Activated CD4-positive, alpha-beta memory T cell treated with anti-CD3 and anti-CD28 coated beads, Interleukin-2, amount 10 ng/mL, durations not matched to agents 7 days and 5 days (primary cell): ENCODE measurements at places on chromosomes 16 and 17. TPM values are rescaled to one million over a fixed set of nuclear protein-coding genes. Genes with fewer than 3 reads are reported as not detected.
A peak's percentile ranks its signal among the peaks of the same experiment; 100 is the strongest.

DNA sequence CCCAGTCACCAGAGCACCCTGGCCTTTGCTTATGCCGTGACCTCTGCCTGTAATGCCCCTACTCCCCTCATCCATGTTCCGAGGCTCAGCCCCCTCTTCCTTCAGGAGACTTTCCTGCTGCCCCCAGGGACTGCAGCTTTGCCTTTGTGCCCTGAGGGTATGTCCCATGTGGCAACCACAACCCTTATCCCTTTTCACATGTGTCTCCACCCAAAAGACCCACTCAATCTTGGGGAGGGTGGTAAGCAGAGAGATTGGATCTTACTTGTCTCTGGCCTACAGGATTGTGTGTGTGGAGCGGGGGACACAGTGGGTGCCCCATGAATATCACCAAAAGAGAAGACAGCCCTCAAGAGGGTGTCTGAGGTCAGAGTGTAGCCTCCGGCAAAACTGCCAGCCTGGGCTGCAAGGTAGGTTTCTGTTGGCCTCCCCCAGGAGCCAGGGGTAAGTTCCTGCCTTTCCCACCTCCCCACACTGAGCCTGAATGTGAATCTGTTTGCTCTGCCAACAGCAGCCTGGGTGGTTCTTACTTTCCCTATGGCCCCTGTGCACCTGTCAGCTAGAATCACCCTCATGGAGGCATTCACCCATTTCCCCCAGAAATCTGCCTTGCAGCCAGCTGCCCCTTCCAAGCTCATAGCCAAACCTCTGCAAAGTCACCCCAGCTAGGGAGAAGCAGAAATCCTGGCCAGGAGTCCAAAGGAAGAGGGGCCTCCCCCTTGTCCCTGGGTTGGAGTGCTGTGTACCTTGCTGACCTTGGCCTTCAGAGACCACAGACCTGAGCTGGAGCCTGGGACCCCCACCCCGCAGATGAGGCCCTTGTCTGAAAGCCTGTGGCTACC, 11.5 kb upstream of the C17orf113 start:
- H3K36me3 ChIP-seq: no peaks in the 10 kb centered on the region
- H3K4me3 ChIP-seq: no peak overlapping the region
- peaks cover 2% of the 10 kb centered on the region for H3K27me3 ChIP-seq

DNA sequence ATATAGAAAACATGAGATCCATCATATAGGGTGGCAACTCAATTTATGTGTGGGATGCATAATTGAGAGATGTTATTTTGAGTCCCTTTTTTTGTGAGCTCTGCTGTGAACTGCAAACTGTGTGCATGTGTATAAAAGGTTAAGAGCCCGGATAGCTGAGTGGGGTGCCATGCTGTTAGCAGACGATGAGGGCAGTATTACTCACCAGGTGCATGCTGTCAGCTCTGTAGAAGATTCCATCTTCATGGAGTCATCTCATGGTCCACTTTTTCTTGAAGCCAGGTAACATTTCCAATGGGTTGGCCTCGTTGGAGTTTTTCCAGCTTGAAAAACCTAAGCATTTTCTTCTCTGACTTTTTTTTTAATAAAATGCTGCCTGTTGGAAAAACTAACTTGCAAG, 43.0 kb upstream of the RHBDL3 start:
- H3K27ac ChIP-seq: no peak overlapping the region
- H3K27me3 ChIP-seq: no peaks in the 10 kb centered on the region
- H3K4me1 ChIP-seq: peaks cover 32% of the 10 kb centered on the region
- no peak for DNase-seq
- H3K36me3 ChIP-seq: peaks cover 15% of the 10 kb centered on the region

GRCh38 chr17:74514632-74515334, 16.5 kb downstream of the CD300LB start:
- peak overlapping the region; percentile 96 for H3K27ac ChIP-seq
- peaks cover 22% of the 10 kb centered on the region for H3K27me3 ChIP-seq
- DNase-seq: no peak
- H3K36me3 ChIP-seq: peaks cover 13% of the 10 kb centered on the region
- peak overlapping the region; percentile 66 for H3K4me3 ChIP-seq
- H3K4me1 ChIP-seq: peaks cover 10% of the 10 kb centered on the region

DNA sequence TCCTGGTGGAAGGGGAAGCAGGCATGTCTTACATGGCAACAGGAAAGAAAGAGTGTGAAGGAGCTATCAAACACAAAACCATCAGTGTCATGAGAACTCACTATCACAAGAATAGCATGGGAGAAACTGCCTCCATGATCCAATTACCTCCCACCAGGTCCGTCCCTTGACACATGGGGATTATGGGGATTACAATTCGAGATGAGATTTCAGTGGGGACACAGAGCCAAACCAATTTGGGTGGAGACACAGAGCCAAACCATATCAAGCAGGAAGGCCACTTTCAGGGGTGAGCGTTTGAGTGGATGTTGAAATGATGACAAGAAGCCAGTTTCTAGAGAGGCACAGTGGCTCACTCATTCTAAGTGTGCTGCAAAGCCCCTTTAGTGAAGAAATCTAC, 143.8 kb downstream of the CPPED1 start:
- H3K4me1 ChIP-seq: no peaks in the 10 kb centered on the region
- no peak overlapping the region for H3K27ac ChIP-seq
- H3K4me3 ChIP-seq: no peak overlapping the region
- H3K27me3 ChIP-seq: no peaks in the 10 kb centered on the region
- no peak for DNase-seq

GRCh38 chr17:44607836-44608690, 48.2 kb upstream of the MEIOC start:
- H3K27ac ChIP-seq: no peak overlapping the region
- H3K4me3 ChIP-seq: no peak overlapping the region
- no peaks in the 10 kb centered on the region for H3K4me1 ChIP-seq
- no peak for DNase-seq

The MAF gene
- 279 TPM for total RNA-seq

DNA sequence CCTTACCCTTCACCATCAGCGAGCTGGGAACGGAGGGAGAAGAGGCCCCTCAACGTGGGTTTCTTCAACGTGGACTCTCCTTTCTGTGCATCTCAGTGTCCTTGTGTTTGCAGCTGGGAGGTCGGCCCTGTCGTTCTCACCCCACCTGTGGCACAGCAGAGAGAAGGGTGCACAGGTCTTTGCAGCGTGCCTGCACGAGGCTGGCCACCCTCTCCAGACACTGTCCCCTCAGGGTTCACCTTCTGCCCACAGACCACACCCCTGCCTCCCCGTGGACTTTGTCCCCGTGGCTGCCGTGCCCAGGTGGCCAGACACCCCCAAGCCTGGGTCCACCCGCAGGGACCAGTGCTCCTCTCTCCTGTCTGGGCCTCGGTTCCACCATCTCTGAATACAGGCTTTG, 7.3 kb upstream of the WDR45B start:
- H3K4me1 ChIP-seq: no peaks in the 10 kb centered on the region
- H3K27me3 ChIP-seq: no peaks in the 10 kb centered on the region
- H3K4me3 ChIP-seq: no peak overlapping the region
- H3K27ac ChIP-seq: no peak overlapping the region
- no peaks in the 10 kb centered on the region for H3K36me3 ChIP-seq

DNA sequence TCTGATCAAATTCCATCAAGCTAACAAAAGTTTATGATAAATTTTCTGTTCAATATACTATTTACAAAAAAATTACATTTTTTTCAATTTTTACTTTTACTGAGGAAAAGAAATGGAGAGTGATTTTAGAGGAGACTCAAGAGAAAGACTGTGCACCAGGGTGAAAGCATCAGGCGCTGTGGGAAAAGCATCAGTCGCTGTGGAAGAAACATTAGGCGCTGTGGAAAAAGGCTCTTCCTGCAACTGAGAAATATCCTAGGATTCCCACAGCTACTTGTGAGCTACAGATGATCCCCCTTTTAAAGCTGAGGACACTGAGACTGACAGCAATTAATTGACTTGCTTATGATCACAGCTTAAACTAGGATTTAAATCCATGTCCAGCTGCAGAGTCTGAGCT, 4.9 kb downstream of the ANKFY1 start:
- no peak overlapping the region for H3K27ac ChIP-seq
- no peak overlapping the region for H3K4me3 ChIP-seq
- peaks cover 47% of the 10 kb centered on the region for H3K4me1 ChIP-seq
- no peaks in the 10 kb centered on the region for H3K27me3 ChIP-seq

The GNPTG gene
- total RNA-seq: 33.4 TPM

DNA sequence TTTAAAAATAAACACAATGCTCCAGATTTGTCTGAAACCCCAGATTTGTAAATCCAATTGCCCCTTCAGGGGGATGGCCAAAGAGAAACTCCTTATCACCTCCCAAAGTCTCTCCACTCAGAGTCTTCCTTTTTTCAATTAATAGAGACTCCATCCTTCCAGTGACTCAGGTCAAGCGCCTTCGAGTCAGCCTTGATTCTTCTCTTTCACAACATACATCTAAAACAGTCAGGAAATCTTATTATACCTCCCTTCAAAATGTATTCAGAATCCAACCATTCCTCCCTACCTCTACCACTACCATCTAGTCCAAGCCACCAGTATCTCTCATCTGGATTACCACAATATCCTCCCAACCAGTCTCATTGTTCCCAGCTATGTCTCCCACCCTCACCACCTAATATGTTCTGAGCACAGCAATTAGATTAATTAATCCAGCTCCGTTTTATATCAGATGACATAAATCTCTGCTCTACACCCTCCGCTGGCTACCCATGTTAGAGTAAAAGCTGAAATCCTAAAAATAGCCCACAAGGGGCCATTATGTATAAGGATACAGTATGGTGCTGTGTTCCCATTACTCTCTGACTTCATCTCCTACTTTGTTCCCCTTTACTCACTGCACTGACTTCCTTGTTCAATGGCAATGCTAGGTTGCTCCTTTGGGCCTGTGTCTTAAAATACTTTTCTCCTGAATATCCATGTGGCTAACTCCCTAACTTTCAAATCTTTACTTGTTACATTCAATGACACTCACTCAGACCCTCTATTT, 11.8 kb downstream of the SIAH1 start:
- H3K4me3 ChIP-seq: no peak overlapping the region
- no peaks in the 10 kb centered on the region for H3K36me3 ChIP-seq
- H3K27me3 ChIP-seq: no peaks in the 10 kb centered on the region
- DNase-seq: no peak

The CES1 gene
- total RNA-seq: 3.4 TPM

The ZNF750 gene
- total RNA-seq: not detected

- no peaks in the 10 kb centered on the region for H3K36me3 ChIP-seq
- no peak overlapping the region for H3K4me3 ChIP-seq
- H3K4me1 ChIP-seq: peaks cover 8% of the 10 kb centered on the region
- H3K27ac ChIP-seq: no peak overlapping the region
- peak; percentile 32 for DNase-seq
- H3K27me3 ChIP-seq: peaks cover 12% of the 10 kb centered on the region
Measured at GRCh38 chr17:80981062-80981902, 10.4 kb upstream of the CHMP6 start.

- H3K4me1 ChIP-seq: no peaks in the 10 kb centered on the region
- H3K27ac ChIP-seq: no peak overlapping the region
- no peak overlapping the region for H3K4me3 ChIP-seq
- no peak for DNase-seq
- H3K27me3 ChIP-seq: peaks cover 2% of the 10 kb centered on the region
Measured at GRCh38 chr16:17696616-17697015, 225.9 kb upstream of the XYLT1 start.

DNA sequence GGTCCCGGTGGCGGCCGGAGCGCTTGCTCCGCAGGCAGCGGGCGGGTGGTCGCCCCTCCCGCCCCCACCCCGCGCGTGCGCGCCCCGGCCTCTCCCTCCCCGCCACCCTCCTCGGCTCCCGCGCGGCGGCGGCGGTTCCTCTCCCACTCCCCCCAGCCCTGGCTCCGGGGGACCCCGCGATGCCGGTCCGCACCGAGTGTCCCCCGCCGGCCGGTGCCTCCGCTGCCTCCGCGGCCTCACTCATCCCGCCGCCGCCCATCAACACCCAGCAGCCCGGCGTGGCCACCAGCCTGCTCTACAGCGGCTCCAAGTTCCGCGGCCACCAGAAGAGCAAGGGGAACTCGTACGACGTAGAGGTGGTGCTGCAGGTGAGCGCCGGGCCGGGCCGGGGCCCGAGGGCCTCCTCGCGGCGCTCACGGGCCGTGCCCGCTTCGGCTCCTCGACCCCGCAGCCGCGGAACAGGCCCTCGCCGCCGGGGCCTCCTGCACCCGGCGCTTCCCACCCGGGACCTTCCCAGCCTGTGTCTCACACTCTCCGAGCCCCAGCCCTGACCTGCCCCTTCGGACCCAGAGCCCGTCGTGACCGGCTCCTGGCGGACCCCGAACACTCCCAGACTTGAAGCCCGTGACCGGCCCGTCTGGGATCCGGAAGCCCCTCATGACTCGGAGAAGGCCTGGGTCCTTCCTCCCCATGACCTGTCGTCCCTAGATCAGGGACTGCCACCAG, 490 bp downstream of the GID4 start:
- H3K4me3 ChIP-seq: peak overlapping the region; percentile 95
- peaks cover 12% of the 10 kb centered on the region for H3K36me3 ChIP-seq
- DNase-seq: no peak
- peak overlapping the region; percentile 85 for H3K27ac ChIP-seq
- H3K4me1 ChIP-seq: peaks cover 47% of the 10 kb centered on the region

GRCh38 chr17:80008383-80008840, 27.3 kb downstream of the TBC1D16 start:
- peak; percentile 79 for DNase-seq
- H3K4me1 ChIP-seq: peaks cover 3% of the 10 kb centered on the region
- no peak overlapping the region for H3K27ac ChIP-seq
- H3K27me3 ChIP-seq: no peaks in the 10 kb centered on the region
- H3K4me3 ChIP-seq: no peak overlapping the region

DNA sequence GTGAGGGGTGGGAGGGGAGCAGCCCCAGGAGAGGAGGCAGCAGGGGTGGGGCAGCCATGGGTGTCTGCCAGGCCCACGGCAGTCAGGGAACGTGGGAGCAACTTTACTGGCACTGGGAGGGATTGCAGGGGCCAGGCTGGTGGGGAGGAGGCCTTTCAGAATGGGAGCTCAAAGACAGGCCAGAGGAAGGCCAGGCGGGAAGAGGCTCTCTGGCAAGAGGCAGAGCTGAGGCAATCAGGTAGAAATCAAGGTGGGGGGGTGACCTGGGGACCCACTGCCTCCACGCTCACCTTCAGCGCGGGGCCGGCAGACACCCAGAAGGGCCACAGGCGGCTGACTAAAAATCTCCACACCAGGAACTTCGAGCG, 11.9 kb upstream of the GSE1 start:
- no peak for DNase-seq
- H3K27ac ChIP-seq: no peak overlapping the region
- H3K4me3 ChIP-seq: no peak overlapping the region

GRCh38 chr16:71565812-71566700, 10.8 kb downstream of the TAT start:
- peaks cover 2% of the 10 kb centered on the region for H3K27me3 ChIP-seq
- H3K4me1 ChIP-seq: peaks cover 19% of the 10 kb centered on the region
- peak overlapping the region; percentile 84 for H3K4me3 ChIP-seq
- H3K36me3 ChIP-seq: no peaks in the 10 kb centered on the region
- peak overlapping the region; percentile 90 for H3K27ac ChIP-seq
- no peak for DNase-seq

DNA sequence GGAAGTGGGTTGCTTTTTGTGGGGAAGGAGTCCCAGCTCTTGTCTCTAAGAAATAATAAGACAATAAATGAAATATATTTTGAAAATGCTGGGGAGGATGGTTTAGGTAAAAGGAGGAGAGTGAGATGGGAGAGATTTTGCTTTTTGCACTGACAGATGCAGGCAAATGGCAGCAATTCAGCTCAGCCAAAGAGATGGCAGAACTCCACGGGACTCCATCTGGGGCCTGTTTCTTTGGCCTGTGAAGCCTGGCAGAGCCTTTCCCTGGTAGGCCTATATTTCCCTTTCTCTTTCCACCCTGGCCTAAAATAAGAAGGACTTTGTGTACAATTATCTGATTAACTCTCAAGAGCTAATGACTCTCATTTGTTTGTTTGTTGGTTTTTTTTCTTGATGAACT, 1525.1 kb downstream of the CDH11 start:
- H3K27ac ChIP-seq: no peak overlapping the region
- DNase-seq: no peak
- H3K36me3 ChIP-seq: no peaks in the 10 kb centered on the region
- no peaks in the 10 kb centered on the region for H3K27me3 ChIP-seq
